ENCODE measurements at places on chromosomes 5 and 9. TPM values are rescaled to one million over a fixed set of nuclear protein-coding genes. Genes with fewer than 3 reads are reported as not detected.

Gene PCDHGC4
- 3.5 TPM for total RNA-seq

Gene BOD1
- 55.6 TPM for total RNA-seq

Gene DMRT3
- not detected for total RNA-seq

Gene FCN2
- total RNA-seq, result 0.84 TPM

Gene ARAP3
- 36.1 TPM for total RNA-seq

Gene RXFP3
- not detected for total RNA-seq

Gene TRIM36
- total RNA-seq, result 0.63 TPM
